ENCODE measurements at places on chromosomes 12 and 14.

DNA sequence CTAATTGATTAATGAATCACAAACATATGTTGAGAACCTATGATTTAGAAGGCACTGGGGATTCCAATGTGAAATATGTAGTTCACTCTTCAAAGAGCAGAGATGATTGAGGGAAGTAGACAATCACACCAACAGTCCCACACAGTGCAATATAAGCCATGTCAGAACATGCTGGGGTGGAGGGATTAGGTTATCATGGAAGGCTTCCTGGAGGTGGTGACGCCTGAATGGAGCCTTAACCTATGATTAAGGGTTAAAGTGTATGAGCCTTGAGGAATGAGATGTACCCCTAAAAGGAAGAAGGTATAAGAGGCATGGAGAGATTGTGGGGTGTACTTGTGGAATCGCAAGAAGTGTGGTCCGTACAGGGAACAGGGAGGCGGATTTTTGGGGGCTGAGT, 31.3 kb downstream of the ERH start:
- DNase-seq = no peak

DNA sequence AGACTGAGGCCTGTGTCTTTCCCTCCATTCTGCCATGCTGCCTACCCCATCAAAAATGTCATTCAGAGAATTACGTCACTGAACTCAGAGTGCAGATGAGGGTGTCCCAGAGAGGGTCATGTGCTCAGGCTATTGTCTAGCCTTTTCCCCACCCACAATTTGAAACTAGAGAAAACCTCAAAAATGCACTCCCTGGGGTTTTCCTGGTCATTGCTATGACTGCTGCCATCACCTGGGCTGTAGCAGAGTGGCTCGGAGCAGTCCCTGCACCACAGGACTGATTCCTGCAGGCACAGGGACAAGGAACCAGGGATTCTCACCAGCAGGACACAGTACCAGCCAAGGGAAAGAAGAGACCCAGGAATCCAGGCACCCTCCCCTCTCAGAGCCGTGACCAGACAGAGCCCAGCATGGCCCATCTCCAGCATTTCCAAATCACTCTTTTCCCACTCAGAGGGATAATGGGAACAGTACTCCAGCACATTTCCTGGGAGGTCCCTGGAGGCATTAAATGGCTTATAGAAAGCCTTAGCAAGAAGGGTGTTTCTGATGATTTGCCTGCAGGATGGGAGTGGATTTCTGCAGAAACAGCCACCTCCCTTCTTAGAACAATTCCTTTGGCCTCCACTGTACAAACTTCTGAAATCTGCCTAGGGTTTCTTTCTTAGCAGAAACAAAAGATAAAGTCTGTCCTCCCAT, 45.9 kb downstream of the VWF start:
- DNase-seq = no peak

DNA sequence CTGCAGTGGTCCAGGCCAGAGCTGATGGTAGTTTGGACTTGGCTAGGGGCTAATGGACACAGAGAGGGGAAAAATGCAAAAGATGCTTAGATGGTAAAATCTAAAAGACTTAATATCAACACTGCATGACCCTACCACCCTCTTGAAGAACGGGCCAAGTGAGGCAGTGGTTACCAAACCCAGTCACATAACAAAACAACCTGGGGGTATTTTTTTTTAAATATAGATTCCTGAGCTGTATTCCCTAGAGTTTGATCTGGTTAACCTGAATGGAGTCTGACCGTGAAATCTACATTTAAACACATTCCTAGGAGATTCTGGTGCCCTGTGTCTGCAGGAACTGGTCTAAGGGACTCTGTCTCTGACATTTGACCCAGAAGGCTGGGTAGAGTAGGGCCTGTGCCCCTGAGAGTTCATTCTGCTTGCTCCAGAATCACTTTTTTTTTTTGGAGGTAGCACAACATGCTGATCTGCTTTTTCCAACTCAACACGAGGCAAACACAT, 15.7 kb downstream of the ABHD4 start:
- DNase-seq = no peak

DNA sequence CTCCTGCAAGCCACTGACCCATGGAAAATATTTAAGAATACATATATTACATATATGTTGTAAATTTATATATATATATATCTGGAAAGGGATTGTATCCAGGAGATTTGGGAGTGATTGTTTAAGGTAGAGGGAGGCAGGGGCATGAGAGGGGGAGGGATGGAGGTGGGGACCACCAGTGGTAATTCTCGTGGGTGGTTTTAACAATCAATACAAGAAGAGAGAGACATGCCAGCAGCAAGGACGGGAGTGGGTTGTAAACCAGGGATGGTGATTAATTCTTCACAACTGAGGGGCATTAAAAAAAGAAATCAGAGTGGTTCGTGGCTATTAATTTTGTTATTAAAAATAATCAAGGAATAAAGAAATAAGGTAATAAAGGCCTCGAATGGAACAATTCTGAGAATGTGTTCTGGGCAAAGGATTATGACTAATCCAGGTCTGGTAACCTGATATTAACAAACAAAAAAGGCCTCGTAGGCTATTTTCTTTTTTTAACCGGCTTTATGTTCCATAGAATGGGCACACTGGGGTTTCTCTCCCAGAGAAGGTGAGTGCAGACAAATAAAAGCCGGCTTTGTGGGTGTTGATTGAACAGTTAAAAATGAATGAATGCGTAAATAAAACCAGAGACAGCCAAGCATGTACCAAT, 8.3 kb upstream of the RTL1 start:
- no peak for DNase-seq

DNA sequence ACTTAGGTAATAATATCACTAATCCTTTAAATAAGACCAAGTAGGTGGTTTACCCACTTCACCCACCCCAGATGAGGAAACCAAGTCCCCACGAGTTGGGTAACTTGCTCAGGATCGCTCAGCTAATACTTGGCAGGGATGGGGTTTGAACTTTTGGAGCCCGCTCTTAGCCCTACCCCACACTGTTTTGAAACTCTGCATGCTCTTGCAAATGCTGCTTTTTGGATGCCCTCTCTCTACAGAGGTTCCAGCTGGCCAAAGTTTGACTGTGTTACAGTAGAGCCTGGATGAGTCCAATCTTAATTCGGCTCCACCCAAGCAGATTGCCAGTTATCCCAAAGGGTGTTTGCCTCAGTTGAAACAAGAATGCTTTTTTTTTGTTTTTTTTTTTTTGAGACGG, 6.8 kb downstream of the PLEKHG3 start:
- DNase-seq = no peak

DNA sequence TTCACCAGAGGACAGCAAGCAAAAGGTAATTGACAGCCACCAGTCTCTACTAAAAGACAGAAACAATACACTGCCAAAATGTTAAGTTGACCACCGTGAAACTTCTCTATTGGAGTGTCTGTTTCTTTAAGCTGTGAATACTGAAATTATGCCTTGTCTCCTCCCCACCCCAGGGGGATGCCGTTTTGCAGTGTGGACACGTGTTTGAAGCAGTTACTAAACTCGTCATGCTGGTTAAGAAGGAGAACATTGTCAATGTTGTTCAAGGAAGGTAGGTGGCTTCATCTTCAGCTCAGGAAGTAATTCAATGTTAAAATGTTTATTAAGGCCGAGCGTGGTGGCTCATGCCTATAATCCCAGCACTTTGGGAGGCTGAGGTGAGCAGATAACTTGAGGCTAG, 32.8 kb downstream of the KCTD10 start:
- no peak for DNase-seq

- DNase-seq = no peak
Observed at GRCh38 chr12:103455020-103455763, 40.6 kb downstream of the C12orf42 start.

DNA sequence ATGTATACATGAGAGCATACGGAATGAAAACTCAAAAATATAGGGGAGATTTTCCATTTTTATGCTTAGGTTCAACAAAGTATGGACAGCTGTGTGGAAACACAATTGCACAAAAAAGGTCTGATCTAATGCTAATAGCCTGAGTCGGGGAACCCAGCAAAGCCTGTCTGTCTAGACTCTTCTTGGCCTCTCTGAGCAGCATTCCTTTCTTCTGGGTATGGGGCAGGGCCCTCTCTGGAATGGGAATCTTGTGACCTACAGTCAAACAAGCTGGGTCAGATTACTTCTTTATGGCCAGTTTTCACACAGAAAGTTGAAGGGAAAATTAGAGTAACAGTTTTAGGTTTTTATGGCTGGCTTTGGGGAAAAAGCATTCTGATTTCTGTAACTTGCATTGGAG, 534.0 kb upstream of the LMO3 start:
- DNase-seq = no peak

GRCh38 chr12:126163984-126164383, 1098.7 kb downstream of the AACS start:
- no peak for DNase-seq

DNA sequence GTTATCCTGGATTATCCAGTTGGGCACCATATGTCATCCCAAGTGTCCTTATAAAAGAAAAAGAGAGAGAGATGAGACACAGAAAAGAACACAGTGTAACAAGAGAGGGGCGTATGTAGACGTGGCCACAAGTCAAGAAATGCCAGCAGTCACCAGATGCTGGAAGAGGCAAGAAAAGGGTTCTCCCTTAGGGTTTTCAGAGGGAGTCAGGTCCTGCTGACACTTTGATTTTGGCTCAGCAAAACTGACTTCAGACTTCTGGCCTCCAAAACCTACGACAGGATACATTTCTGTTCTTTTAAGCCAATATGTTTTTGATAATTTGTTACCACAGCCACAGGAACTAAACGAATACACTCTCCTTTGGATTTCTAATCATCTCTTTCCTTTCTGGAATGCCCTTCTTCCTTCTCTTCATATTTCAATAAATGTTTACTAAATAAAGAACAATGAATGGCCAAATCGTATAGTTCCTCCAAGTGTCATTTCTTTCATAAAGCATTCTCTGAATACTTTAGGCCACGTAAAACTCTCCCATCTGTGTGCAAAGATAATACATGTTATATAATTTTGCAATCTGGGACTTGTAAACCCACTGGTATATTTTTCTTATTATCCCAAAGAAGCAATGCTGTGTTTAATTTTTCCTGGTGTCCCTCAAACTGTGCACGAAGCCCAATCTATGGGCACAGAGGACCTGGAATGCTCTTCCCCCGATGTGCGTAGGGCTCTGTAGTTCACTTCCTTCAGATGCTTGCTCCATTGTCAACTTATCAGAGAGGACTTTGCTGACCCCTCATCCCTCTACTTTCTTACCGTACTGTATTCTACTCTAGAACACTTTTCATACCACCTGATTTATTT, 303.6 kb downstream of the CEP128 start:
- no peak for DNase-seq

DNA sequence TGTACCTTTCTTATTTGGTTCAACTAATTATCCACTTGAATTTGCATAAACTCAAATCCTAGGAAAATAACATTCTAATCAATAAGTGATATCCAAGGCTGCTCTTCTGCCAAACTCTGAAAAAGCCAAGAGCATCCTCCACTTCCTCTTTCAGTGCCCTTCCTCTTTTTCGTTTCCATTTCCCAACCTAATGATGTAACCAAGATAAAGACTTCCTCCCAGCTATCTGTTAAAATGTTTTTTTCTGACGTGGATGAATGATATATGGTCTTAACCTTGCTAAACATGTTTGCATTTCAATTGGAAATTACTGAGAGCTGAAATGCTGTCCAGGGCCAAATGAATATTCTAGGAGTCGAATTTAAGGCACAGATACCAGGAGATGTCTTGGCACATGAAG, 459.5 kb upstream of the PDE3A start:
- no peak for DNase-seq

DNA sequence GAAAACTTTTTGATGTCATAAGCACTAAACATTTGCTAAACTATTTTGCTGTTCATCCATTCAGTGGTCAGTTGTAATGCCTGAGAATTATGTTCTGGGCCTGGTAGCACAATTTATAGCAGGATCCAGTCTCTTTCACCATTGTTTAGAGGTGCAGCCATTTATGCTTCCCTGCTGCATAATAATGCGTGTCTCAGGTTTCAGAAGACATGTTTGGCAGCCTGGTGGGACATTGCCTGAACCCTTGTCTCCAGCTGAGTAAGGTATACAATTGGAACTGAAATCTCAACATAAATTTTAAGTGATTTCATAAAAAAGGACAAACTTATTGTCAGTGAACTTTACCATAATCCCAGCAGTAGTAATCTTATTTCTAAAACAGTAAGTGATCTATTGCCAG, 94.8 kb downstream of the POLR3B start:
- no peak for DNase-seq

DNA sequence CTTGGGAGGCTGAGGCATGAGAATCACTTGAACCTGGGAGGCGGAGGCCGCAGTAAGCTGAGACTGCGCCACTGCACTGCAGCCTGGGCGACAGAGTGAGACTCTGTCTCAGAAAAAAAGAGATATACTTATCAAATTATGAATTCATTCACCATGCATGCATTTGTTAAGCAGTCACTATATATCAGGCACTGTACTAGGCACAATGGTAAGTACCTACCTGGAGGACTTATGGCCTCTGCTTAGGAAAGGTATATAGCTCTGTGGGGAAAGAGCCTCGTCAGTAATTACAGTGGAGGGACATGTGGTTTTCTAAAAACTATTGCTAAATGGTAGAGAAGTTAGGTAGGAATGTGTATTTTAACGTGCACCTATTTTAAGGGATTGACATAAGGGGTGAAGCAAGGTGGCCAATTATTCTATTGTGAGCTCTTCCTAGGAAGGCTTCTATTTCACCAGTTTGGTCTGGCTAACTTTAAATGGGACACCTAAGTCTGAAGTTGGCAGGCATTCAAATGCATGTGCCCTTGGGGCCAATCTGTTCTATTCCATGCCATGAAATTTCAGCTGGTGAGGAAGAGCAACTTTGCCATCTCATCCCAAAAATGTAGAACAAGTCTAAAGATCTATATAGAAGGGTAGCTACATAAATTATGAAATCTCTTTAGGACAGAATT, 15.0 kb downstream of the TCP11L2 start:
- no peak for DNase-seq

DNA sequence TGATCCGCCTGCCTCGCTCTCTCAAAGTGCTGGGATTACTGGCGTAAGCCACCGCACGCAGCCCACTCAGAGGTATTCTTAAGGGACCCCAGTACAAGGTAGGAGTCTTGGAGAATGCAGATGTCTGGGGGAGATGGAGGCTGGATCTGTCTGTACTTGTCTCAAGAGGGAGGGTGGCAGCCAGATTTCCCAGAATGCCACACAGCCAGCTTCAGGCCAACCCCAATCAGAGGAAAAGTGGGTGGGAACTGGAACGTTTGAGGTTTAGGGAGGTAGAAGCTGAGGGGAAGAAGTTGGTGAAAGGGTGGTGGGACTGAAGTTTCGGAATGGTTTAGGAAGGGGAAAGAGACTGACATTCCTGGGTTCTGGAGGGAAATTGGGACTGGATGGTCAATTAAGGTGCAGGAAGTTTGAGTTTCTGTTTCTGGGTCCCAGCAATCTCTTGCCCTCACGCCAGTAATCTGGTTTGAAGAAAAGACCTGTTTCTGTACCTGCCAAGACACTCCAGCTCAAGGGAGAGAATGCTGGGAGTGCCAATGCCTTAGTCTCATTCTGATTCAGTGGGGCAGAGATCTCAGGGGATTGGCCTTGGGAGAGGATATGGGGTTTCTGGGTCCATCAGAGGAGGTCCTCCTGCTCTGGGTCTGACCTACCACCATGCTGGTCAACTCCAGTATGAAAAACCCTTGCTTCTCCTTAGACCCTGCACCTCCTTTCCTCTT, 8.1 kb upstream of the ZNF385A start:
- no peak for DNase-seq
